ENCODE measurements at places on chromosomes 16 and 17.
A peak's percentile ranks its signal among the peaks of the same experiment; 100 is the strongest.

- DNase-seq: no peak
These were observed 1.8 kb upstream of the ALG1 start for GRCh38 chr16:5069854-5070253.

DNA sequence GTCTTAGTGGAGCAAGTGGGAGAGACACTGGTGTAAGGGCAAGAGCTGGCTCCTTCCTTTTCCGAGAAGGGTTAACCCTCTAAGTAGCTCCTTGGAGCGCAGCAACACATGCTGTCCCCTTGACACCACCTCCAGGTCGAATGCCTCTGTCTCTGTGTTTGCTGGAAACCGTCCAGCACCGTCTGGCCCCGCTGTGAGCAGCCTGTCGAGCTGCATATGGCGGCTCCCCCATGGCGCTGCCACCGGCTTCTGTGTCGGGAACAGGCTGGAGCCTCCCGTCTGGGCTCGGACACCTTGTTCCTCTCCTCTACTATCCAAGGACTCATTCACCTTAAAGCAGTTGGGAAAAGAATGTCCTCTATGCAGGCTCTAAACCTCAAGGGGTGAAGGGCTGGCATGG lies 28.9 kb upstream of the WSCD1 start:
- DNase-seq: no peak

- DNase-seq: no peak
These were observed 35.4 kb downstream of the WFDC1 start for GRCh38 chr16:84329843-84330684.

- no peak for DNase-seq
These were observed 56.3 kb downstream of the PLD6 start for GRCh38 chr17:17149520-17150447.

DNA sequence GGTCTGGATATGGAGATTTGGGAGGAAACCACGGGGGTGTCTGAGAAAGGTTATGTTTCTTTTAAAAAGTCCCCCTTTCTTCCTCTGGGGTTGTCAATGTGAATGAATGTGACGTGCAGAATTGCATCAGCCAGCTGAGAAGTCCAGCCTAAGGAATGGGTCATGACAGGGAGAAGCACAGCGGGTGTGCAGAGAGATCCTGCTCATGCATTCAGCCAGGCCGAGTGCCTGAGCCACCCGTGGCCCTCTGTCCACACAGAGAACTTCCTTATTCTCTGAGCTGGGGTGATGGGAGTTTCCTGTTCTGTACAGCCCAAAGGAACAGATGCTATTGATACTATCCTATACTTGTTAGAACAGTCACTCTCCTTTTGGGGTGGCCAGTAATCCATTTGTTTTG lies 117.9 kb downstream of the CPPED1 start:
- no peak for DNase-seq

GRCh38 chr17:63881935-63882601 lies at the start of gene GH2:
Gene GH2, minus strand, starts transcription at chr17:63881944. Its CDS starts 143 bp downstream, at chr17:63881801.
- DNase-seq: peak; percentile 37

- DNase-seq: no peak
These were observed 5.0 kb downstream of the SLC5A2 start for GRCh38 chr16:31487720-31488467.

- DNase-seq: no peak
These were observed 221.2 kb downstream of the NTN1 start for GRCh38 chr17:9242497-9242881.

DNA sequence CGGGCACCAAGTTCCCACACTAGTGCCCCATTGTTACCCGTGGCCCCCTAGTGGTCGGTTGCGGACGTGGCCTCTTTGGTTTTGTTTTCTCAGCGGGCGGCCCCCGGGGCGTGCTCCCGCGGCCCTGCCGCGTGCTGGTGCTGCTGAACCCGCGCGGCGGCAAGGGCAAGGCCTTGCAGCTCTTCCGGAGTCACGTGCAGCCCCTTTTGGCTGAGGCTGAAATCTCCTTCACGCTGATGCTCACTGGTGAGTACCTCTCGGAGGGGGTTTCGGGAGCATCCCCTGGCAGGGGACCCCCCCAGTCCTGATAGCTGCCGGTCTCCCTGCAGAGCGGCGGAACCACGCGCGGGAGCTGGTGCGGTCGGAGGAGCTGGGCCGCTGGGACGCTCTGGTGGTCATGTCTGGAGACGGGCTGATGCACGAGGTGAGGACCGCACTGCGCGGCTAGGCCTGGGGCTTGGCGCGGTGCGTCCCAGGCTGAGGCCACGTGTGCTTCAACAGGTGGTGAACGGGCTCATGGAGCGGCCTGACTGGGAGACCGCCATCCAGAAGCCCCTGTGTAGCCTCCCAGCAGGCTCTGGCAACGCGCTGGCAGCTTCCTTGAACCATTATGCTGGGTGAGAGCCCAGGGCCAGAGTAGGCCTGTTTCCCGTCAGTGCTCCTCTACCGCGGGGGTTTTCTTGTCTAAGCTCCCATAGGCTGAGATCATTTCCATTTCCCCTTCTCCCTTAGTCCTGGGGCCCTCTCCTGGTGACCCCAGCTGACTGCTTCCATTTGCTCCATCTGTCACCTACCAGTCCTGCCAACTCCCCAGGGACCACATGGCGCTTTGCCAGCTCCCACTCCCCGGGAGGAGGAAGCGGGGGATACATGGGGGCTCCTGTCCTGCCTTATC lies 1.7 kb downstream of the SPHK1 start:
- DNase-seq: peak; percentile 77

DNA sequence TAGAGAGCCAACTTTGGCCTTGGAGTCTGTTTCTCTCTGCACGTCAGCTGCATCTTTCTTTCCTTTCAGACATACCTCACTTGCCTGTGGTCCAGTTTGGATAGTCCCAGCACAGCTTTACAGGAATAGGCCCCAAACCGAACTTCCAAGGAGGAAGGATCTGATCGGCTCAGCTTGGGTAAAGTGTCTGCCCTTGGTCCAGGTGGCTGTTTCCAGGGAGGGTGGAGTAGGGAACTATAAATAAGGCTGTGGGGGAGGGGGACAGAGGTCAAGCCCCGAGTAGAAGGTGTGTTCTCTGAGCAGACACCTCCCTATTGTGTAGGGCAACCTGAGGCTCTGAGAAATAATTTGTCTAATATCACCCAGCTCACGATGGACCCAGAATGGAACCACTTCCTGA lies 29.2 kb upstream of the NKD1 start:
- no peak for DNase-seq

DNA sequence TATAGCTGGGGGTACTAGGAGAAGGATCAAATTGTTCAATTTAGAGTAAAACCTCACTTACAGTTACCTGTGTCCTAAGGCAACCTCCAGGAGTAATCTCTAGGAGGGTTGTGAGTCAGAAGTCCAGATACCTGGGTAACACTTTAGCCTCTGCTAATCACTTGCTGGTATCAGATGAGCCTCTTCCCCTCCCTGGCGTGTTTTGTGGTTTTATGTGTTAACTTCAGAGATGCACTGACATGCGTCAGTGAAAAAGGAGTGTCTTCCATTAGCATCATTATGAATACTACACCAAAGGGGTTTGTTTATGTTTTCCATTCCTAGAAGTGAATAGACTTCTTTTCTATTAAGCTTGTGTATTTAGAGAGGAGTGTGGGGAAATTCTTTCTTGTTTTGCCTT lies 208.2 kb downstream of the FTO start:
- DNase-seq: no peak

DNA sequence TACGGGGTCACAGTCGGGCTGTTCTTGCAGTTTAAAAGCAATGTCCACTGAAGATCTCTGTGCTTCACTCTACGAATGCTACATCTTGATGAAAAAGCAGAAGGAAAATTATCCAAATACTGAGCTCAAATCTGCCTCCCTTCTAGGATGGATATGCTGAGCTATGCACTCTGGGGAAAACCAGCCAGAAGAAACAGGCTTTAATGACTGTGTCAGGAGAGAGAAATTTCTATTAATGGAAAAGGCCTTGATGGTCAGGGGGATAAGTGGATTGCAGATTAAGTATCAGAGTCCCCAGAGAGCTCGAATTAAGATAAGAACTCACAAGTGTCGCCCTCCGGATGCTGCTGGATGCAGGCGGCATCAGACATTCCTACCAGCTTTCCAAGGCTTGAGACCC lies 39.6 kb upstream of the RCVRN start:
- DNase-seq: no peak

GRCh38 chr17:32015245-32016013 lies 8.2 kb downstream of the LRRC37B start:
- no peak for DNase-seq

DNA sequence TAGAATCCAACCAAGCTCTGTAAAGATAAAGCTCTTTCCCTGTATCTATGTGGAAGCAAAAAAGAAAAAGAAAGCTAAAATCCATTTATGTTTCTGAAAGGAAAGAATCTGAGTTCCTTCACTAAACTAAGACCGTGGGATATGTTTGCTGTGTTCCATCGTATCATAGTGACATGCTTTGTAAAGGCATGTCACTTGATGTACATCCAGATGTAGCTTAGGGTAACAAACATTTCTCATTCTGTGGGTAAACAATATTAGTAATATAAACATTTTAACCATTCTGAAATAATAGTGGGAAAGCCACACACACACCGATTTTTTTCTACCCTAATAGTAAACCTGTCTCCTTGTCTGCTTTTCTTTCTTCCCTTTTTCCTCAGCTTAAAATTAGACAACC lies 78.1 kb downstream of the TUBD1 start:
- no peak for DNase-seq

- DNase-seq: peak; percentile 26
These were observed 856 bp downstream of the DNAJA2 start for GRCh38 chr16:46972429-46973206.

DNA sequence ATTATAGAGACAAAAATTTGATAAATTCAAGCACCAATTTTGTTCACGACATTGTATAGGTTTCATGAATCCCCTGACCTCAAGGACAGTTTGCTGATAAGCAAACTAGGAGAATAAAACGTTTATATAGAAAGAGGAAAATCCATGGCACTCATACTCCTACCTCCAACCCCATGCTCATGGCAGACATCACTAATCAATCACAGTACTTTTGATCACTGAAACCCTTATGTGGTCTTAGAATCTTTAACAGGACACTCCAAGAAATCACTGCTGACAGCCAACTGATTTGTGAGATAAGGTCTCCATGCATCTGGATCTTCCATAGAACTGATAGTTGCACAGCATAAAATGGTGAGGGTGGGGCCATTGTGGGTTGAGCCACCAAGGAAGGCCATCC lies 4.7 kb upstream of the NHERF1 start:
- DNase-seq: no peak

GRCh38 chr16:58046936-58047335 lies 21.4 kb downstream of the MMP15 start:
- no peak for DNase-seq

DNA sequence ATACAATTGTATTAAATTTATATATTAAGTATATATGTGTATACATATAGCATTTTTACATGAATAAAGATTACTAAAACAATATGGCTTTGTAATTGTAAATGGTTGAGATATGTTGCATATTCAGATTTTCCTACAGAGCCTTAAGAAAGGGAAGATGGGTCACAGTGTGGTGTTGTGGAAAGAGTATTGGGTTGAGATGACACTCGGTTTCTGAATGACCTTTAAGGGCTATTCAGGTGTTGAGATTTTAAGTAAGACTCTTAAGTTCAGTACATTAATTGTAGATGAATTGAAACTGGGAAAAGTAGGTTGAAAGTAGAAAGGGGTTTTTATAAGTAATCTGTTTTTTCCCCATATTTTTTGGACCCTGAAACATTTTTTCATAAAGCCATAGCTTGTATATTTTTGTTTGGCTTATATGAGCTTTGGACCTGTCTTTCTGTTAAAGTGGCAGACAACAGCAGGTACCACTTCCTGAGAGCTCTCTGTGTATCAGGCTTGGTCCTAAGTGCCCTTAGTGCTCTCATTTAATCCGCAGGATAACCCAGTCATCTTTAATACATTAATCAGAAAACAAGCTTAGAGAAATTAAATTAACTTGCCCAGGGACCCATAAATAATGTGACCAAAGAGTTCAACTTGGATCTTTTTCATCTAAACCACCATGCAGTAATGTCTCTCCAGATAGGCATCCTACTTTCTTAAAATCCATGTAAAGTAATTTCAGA lies 48.5 kb upstream of the MRC2 start:
- DNase-seq: no peak

DNA sequence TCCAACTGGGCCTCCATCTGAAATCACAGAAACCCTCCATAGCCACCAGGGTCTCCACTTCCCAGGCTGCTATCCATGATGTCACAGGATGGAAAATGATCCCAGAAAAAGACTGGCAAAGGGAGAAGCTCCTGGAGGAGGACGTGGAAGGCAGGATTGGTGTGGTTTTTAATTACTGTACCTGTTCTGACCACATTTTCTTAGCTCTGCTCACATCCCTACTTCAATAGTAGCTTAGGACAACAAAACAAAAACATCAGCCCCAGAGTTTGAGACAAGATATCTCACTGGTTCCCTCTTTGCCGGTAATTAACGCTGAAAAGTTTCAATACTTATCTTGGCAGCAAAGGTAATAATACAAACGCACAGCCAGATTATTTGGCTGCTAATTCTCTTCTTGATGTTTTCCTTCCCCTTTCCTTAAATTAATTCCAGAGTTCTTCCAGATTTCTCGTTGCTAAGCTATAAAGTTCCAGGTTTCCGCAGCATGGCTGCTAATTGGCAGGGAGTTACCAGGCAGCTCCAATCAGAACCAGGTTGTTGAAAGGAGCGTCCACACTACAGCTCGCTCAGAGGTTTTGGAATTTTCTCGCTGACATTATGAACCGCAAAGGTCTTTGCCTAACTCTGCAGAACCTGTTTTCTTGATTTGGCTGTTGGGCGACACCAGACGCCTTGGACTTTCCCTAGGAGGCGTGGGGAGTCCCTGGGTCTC lies 263.4 kb downstream of the MRTFB start:
- DNase-seq: no peak

- DNase-seq: no peak
These were observed at the start of gene KRT39 for GRCh38 chr17:40966848-40967247. Gene KRT39, minus strand, starts transcription at chr17:40966948. Its CDS starts 92 bp downstream, at chr17:40966856.

DNA sequence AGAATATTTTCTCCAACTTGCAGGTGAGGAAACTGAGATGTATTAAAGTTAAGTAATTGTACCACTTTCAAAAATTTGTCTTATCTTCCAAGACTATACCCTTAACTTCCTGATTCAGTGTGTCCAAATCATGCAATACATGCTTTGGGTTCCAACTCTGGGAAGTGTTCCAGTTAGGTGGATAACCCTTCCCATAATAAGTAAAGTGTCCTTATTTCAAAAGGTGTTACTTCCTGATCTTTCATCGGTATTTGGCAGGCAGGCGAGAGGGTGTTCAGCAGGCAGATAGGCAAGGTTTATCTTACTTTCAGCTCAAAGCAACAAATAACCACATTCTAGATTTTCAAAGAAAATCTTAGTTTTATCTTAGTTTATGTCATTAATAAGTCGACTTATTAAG lies 46.3 kb upstream of the ARHGAP44 start:
- no peak for DNase-seq

Data from kidney capillary endothelial cell (primary cell).